ENCODE measurements at places on chromosomes 3 and 15.

- DNase-seq = no peak
Observed at GRCh38 chr15:48084759-48085590, 35.8 kb upstream of the SLC24A5 start.

- no peak for DNase-seq
Observed at GRCh38 chr3:24725514-24726255, 231.0 kb upstream of the THRB start.

DNA sequence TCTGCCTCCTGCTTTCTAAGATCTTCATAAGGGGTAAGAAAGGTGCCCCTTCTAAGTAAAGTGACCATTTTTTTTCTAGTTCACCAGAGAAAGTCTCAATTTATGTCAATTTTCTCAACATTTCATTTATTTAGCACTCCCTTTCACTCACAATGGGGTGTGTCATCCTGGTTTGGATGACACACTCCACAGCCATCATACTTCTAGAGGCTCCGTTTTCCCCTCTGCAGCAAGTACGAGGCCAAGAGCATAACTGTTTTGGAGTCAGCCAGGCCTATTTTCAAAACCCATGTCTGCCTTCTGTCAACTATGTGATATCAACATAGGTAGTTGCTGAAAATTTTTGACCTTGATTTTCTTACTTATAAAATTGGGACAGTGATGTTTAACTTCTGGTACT is 703.2 kb downstream of the NLGN1 start:
- DNase-seq = no peak

GRCh38 chr3:28751864-28752263 is 403.2 kb upstream of the AZI2 start:
- DNase-seq = no peak

DNA sequence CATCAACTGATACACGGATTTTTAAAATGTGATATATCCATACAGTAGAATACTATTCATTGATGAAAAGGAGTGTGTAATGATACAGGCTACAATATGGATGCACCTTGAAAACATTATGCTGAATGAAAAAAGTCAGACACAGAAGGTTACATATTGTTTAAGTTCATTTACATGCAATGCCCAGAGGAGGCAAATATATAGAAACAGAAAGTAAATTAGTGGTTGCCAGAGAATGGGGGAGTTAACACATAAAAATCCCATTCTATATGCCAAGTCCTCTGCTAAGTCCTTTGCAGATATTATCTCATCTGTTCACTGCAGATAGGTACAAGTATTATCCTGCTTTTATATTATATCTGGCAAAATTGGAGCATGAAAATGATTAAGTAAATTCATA is 22.1 kb upstream of the CDIN1 start:
- DNase-seq = no peak

DNA sequence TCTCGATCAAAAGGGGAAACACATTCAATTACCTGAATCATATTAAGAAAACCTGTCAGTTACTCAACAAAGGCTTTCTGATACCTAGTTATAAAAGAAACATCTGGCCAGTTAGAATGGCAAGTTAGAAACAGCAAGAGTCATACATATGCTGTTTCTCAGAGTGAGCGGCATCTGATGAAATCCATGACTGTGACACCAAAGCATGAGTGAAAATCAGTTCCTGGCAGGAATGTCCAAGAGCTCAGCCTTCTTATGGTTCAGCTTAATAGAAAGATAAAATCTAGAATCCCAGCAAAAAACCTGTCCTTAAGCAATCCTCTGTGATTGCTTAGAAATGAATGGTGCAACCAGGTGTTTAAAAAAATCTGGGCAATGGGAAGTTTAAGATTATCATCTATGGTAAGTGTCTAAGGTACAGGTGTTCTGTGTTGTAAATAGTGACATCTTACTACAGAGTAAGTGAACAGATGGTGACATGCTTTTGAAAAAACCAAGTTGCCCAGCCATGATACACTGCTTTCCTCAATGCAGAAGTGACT is 18.8 kb downstream of the B4GALT4 start:
- no peak for DNase-seq

- DNase-seq = no peak
Observed at GRCh38 chr3:141663993-141664392, 74.1 kb upstream of the RNF7 start.

DNA sequence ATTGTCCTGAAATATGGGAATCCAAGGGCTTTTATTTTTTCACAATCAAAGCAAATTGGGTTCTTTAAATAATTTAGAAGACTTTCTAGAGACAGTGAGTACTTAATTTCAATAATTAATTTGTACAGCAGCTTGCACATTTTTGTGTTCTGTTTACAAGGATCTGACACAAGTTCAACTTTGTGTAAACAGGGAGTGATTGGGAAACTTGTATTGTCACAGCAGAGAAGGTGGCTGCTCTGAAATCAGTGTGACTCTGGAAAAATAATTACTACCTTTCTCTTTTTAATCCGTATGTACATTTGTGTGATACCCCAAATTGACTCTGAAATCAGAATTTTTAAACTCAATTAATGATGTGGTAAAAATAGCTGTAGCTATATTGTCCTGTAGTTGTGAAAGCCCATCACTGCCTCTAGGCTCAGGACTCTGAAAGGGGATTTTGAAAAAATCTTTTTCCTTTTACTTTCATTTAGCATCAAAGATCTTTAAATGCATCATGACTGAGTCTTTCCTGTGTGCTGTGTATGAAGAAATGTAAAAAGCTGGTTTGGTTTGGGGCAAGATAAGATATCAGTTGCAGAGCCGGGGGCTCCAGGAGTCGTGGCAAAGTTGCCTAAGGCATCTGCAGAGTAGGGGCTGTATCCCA is 45.1 kb downstream of the MFSD1 start:
- DNase-seq = no peak

DNA sequence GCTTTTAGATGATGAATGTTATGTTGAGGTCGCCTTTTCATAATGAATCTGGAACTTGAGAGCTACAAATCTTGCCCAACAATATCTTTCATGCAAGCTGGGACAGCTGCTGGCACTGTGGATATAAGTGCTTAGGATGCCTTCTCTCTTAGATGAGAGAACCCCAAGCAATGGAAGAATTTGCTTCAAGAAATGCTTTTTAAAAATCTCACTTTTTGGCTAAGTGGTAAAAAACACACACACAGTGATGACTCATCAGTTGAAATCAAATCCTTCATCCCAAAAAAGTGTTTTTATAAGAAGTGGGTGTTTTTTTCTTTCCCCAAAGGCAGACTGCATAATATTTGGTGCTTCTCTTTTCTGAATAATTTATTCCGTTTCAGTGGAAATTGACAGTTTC is 38.4 kb upstream of the GALNT15 start:
- DNase-seq = no peak

DNA sequence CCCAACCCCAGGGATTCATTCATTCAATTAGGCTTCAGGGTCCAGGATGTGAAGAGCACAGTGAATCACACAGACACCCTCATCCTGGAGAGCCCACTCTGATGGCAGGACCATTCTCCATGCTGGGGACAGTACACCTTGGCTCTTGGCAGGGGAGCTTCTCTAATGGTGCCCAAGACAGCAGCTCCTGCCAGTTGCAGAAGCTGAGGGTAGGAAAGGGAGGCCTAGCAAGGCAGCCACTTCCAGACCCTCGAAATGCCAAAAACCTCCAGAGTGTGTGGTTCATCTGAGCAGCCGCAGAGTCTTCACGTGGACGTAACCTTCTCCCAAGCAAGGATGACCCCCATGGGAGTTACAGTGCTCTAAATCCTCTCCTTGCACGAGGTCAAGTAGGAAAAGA is 186.2 kb downstream of the XXYLT1 start:
- DNase-seq = no peak

DNA sequence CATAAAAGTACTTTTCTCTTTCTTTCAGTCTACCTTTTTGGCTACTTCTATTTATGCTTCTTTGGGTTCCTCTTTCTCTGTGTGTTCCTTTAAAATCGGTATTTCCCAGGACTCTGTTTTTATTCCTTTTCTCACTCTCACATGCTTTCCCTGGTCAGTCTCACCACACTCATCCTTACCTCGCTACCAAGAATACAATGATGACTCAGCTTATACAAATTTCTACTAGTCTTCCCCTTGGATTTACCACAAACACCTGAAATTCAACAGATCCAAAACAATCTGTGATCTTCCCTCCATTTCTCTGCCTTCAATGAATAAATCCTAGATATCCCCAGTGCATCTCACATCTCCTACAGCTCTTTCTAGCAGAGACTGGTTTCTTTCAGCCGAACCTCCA is 52.9 kb downstream of the TUBGCP4 start:
- no peak for DNase-seq

DNA sequence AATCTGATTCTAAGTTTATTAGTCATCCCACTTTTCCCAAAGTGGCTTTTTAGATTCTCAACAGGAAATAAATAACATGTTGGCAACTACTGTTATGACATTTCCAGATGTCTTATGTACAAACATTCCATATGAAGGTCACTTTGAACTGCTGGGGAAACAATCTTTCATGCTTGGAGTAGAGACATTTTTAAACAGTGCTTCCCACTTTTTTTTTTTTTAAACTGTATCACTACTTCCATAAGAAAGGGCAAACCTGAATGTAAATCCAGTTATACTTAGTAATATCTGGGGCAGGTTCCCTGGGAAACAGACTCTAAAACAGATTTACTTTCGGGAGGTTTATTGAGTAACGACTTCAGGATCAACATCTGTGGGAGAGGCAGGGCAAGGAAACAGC is 473.8 kb downstream of the TAFA4 start:
- no peak for DNase-seq

GRCh38 chr3:189909573-189909972 is 211.1 kb downstream of the P3H2 start:
- DNase-seq = no peak

DNA sequence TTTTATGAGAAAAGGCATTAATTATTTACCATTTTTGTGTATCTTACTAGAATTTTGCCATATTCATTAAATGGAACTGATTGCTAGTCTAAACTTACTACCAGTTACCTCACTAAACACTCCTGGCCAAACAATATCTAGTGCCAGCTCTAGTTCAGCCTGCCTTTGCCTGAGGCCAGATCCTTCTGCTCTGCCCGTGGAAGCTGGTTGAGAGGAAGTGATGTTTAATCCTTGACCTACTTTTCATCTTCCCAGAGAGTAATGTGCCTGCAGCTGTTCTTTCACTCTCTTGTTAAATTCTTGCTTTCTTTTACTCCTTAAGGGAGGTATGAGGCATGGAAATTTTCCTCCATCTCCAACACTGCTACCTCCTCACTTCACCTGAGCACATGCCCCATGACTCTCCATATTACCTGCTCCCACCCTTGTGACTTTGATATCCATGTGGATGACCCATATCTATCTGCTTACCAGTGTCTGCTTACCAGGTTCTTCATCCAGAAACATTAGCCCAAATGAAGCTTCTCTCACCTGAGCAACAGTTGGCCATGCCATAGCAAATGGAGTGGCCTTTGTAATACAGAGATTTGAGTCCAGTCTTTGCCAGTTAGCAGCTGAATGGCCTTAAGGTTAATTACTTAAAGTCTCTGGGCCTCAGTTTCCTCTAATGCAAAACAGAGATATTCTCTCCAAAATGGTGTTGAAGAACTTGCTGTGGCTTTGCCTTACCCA is 53.4 kb downstream of the UBE2E1 start:
- no peak for DNase-seq

DNA sequence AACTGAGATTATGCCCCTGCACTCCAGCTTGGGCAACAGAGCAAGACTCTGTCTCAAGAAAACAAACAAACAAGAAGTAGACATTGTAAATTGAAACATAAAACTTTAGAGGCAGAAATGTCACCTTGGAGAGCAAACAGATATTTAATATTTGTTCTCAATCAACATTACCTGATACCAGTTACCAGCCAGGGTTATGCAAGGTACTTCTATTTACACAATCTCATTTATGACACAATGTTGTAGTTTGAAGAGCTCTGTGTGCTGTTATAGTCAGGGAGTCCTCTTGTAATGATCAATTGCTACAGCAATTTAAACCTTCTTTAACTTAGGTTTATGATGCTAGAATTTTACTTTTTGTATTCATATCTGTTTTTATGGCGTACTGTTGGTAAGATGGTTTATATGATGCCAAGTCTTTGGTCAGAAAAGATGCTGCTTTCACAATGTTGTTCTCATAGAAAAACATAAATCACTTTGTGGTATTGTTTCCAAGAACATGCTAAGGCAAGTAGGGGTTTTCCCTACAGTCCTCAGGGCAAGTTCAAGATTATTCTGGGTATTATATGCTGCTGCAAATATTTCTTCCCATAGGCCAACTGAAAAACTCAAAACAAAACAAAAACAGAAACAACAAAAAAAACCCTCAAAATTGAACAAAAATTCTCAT is 173.5 kb downstream of the TNIK start:
- no peak for DNase-seq

GRCh38 chr3:127800508-127800907 is 21.8 kb downstream of the MGLL start:
- DNase-seq = peak; percentile 40

DNA sequence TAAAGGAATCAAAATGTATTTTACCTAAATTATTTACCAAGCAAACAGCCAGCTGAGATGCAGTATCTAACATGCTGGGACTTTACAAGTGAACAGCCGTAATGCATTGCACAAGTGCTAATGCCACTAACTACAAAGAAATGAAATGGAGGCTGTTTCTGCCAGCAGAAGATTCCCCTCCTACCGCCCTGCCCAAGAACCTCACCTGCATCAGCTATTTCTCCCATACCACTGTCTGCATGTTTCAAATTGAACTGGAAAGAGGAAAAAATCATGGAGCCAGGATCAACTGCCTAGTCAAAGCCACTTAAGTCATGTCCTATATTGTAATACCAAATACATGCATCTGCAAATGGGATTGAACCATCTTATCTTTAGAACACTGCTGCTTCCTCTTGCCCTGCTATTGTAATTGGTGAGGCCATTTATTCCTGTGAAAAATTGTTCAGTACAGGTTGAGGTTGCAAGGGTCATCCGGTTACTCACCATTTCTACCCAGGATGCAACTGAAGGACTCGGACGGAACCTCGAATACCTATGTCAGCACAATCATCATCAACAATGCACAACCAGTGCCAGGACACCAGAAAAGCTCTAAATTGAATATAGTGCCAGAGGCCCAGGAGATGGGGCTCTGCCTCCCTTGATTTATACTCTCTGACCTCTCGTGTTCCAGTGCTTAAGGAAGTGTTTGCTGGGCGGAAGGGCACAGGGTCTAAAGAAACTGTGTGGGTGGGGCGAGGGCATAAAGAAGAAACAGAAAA is 27.5 kb downstream of the ANXA2 start:
- DNase-seq = no peak

DNA sequence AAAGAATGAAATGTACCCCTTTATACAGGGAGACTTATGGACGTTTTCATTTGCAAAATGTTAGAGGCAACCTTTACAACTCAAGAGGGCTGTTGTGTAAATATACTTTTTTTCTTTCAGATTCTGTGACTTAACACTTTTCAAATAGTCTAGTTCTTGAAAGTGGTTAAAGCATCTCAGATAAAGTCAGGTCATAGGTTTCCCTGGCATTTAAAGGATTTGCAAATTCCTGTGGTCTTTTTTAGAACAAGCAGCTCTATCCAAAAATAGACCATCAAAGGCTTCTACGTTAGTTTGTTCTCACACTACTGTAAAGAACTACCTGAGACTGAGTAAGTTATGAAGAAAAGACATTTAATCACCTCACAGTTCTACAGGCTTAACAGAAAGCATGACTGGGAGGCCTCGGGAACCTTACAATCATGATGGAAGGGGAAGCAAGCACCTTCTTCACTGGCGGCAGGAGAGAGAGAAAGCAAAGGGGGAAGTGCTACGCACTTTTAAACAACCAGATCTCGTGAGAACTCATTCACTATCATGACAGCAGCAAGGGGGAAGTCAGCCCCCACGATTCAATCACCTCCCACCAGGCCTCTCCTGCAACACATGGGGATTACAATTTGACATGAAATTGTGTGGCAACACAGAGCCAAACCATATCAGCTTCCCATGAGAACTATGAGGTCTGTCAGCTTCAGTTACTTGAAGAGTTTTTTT is 23.3 kb upstream of the GABRR3 start:
- no peak for DNase-seq

GRCh38 chr15:59998305-59998949 is 5.7 kb upstream of the FOXB1 start:
- no peak for DNase-seq
